ENCODE measurements at places on chromosomes 6 and 20.

GRCh38 chr20:55153001-55153645 is 677.7 kb downstream of the DOK5 start:
- DNase-seq = no peak

- no peak for DNase-seq
Observed at GRCh38 chr6:157246048-157246630, 77.2 kb downstream of the TMEM242 start.

DNA sequence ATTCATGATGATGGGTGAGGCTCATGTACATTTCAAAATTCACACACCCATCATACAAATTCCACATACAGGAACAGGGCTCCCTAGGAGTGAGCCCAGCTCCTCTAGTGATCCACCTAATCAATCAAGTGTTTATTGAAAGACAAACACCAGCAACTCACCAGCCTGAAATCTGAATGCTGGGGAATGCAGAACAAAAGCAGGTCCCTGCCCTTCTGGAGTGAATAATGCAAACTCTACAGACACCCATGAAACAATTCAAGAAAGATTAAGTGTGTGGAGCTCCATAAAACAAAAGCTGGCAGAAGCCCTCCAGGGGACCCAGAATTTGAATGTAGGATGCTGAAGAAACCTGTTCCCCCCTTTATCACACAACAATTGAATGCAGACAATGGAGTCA is 396.7 kb upstream of the JARID2 start:
- no peak for DNase-seq

GRCh38 chr6:39341937-39342336 is 19.4 kb upstream of the KCNK16 start:
- no peak for DNase-seq

- DNase-seq = no peak
Observed at GRCh38 chr6:26477426-26477825, 19.7 kb downstream of the BTN2A1 start.

DNA sequence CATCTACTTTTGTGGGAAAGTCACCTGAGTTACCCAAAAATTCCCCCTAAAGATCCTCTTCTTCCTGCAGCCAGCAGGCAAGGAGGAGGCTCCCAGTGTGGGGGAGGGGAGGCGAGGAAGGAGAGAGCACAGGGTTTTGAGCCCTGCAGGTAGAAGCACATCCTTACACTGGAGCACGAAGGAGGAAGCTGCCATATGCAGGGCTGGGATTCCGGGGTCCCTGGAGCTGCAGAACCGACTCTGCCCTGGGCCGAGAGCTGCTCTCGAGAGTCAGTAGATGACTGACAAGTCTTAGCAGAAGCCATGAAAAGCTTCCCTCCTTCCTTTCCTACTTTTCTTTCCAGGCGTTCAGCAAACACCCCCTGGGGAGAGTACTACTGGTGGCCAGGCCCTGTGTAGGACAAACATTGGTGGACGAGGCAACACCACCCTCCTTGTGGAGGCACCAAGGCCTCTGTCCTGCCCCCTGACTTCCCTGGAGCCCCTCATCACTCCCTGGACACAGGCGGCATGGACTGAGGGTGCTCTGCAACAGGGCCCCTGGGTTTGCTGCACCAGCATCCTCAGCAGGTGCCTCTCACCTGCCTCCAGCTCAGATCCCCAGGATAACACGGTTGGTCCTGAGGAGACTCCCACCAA is 211.7 kb upstream of the CST7 start:
- no peak for DNase-seq

DNA sequence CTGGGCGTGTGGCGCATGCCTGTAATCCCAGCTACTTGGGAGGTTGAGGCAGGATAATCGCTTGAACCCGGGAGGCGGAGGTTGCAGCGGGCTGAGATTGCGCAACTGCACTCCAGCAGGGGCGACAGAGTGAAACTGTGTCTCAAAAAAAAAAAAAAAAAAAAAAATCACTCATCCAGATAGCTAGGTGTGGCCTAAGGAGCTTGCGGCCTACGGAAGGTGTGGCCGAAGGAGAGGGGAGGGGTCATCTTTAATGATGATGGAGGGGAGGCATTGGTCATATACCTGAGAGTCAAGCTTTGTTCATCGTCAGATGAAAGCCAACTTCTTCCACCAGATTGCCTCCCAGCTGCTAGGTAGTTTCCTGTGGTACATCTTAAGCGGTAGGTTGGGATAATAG is 801 bp upstream of the PPARD start:
- DNase-seq = no peak

DNA sequence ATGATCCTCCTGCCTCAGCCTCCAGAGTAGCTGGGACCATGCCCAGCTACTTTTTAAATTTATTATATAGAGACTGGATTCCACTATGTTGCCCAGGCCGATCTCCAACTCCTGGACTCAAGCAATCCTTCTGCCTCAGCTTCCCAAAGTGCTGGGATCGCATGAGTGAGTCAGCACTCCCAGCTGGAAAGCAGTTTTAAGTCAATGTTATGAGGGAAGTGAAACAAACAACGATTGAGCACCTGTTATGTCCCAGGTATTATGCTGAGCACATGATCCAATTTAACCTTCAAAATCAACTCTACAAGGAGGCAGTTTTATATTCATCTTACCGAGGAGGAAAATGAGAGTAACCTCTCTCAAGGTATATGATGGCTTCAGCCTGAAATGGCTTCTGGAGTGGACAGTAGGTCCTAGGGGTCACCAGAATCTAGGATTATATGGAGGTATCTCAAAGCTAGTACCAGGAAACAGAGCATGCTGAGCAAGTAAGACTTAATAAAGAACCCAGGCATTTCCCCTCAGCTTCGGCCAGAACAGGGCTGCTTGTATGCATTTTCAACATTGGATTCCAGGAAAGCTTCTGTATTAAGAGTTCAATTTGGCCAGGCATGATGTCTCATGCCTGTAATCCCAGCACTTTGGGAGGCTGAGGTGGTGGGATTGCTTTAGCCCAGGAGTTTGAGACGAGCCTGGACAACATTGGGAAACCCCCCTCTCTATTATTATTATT is 55.0 kb downstream of the EDN1 start:
- DNase-seq = no peak

GRCh38 chr6:148342350-148343046 is at the start of gene SASH1:
Gene SASH1, plus strand, starts transcription at chr6:148342838. Its CDS starts 230 bp downstream, at chr6:148343068.
- peak; percentile 7 for DNase-seq

- DNase-seq = no peak
Observed at GRCh38 chr6:56169366-56169765, 78.0 kb downstream of the COL21A1 start.

DNA sequence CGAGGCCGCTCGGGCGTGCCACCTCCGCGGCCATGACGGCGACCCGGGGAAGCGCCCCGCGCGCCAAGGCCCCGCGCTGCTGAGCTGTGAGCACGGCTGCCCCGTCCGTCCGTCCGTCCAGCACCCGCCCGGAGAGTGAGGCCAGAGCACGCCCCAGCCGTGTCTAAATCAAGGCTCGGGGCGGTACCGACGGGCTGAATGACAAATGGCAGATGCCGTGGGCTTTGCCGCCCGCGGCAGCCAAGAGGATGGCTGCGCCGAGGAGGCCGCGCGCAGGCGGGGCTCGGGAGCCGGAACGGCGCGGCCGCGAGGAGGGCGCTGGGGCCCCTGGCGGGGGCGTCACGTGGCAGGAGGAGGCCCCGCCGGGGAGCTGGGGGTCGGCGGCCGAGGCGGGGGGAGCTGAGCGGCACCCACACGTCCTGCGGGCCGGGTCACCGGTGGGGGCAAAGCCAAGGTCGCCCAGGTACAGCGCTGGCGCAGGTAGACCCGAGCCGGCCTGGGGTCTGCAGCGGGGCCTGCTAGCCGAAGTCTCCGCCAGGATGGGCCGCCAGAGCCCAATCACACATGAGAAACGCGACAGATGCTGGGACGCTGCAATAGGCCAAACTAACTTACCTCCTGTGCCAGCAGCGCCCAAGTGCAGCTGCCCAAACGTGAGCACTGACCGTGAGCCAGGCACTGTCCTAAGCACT is at the start of gene PLAGL1:
TSS of gene PLAGL1 (minus strand) at position 140 of the 692 bp plus-strand sequence. CDS start 60,123 bp downstream, outside the sequence.
- DNase-seq = peak; percentile 19

- DNase-seq = no peak
Observed at GRCh38 chr6:69771158-69771906, 25.5 kb downstream of the LMBRD1 start.

Data from CD4-positive, alpha-beta T cell treated with Interleukin-10 for 1 hour (primary cell).